Activated CD4-positive, alpha-beta memory T cell treated with anti-CD3 and anti-CD28 coated beads for 36 hours (primary cell): ENCODE measurements at places on chromosomes 7 and 10. TPM values are rescaled to one million over a fixed set of nuclear protein-coding genes. Genes with fewer than 3 reads are reported as not detected.
A peak's percentile ranks its signal among the peaks of the same experiment; 100 is the strongest.

Gene CPN1
- total RNA-seq: not detected

Gene GNAI1
- total RNA-seq: 0.50 TPM

DNA sequence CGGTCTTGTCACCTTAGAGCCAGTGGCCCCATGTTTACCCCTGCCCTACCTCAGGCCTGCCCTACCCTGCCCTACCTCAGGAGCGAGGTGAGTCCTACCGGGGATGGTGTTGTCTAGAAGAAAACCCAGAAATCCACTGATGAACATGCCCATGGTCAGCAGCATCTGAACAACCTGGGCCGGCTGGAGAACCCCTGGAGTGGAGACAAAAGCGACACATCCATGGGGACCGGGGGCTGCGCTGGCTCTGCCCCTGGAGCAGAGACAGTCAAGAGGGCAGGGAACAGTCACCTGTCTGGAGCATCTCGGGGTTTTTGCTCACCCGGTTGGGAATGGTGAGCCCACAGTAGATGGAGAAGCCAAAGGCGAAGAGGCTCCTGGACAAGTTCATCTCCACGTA is 36.3 kb downstream of the STRA8 start:
- H3K4me3 ChIP-seq: no peak overlapping the region
- H3K4me1 ChIP-seq: no peaks in the 10 kb centered on the region
- no peak for DNase-seq
- no peaks in the 10 kb centered on the region for H3K36me3 ChIP-seq
- H3K27me3 ChIP-seq: peaks cover 1% of the 10 kb centered on the region

DNA sequence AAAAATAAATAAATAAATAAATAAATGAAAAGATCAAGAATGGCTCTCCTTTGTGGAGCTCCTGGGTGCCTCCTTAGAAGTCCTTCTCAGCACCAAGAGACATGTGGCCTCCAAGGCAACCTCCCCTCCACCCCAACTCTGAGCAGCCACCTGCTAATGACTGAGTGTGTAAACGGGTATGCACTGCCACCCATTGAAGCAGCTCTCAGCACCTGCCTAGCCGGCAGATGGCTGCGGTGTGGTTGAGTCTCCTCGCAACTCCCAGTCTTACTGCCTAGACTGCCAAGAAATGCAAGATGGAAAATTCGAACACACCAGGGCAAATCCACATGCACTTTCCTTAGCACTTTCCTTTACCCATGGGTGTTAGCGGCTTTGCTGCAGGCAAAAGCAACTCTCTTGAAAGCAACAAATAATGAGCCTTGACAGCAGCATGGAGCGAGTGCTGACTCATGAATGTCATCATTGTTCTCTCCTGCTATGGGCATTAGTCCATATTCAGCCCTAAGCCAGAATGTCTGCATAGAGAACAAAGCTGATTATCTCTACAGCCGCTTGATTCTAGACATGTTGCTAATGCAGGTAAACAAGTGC is 913.9 kb upstream of the AUTS2 start:
- H3K4me1 ChIP-seq: no peaks in the 10 kb centered on the region
- no peaks in the 10 kb centered on the region for H3K27me3 ChIP-seq
- H3K27ac ChIP-seq: no peak overlapping the region
- H3K36me3 ChIP-seq: no peaks in the 10 kb centered on the region
- no peak for DNase-seq
- H3K4me3 ChIP-seq: no peak overlapping the region

DNA sequence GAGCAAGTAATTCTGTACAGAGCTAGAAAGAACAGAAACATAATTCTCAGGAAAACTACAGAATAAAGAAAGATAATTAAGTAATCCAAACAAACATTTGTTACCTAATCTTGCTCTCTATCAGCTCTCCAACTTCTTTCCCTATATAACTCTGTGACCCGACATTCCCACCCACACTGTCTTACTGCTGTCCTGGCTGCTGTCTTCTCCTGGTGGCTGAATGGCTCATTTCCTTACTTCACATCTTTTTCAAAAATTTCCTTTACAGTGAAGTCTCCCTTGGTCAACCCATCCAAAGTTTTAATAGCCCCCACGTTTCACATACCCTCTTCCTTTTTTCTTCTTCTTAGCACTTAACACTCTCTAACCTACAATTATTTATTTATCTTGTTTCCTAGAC is 64.0 kb downstream of the HYCC1 start:
- H3K27ac ChIP-seq: no peak overlapping the region
- no peaks in the 10 kb centered on the region for H3K27me3 ChIP-seq
- DNase-seq: no peak
- H3K4me3 ChIP-seq: no peak overlapping the region

Gene DLX6
- total RNA-seq: not detected

GRCh38 chr7:106947244-106947728 is 82.2 kb downstream of the PIK3CG start:
- no peak overlapping the region for H3K27ac ChIP-seq
- no peaks in the 10 kb centered on the region for H3K4me1 ChIP-seq
- H3K4me3 ChIP-seq: no peak overlapping the region
- H3K27me3 ChIP-seq: peaks cover 2% of the 10 kb centered on the region
- DNase-seq: peak; percentile 30
- no peaks in the 10 kb centered on the region for H3K36me3 ChIP-seq

DNA sequence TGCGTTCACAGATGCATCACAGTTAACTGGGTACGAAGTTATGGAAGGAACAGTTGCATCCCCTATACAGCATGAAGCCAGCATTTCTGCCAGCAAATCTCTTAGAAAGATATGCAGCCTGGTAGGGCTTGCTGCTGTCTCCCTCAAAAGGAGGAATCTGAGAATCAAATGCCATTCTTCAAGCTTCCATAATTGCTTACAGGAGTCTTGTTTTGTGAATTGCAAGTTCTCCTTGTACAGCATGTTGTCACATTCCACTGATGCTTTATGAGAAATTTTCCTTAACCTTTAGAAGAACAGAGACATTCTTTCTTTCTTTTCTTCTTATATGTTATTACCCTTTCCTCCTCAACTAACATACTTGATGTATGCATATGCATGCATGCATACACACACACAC is 134.6 kb downstream of the CHRM2 start:
- H3K4me1 ChIP-seq: no peaks in the 10 kb centered on the region
- no peaks in the 10 kb centered on the region for H3K27me3 ChIP-seq
- H3K4me3 ChIP-seq: no peak overlapping the region
- DNase-seq: no peak
- no peak overlapping the region for H3K27ac ChIP-seq
- no peaks in the 10 kb centered on the region for H3K36me3 ChIP-seq

Gene PFKP
- total RNA-seq: 175 TPM

Gene MBL2
- total RNA-seq: not detected

Gene IRF5
- 21.7 TPM for total RNA-seq

GRCh38 chr10:99396471-99396870 is 34.0 kb downstream of the GOT1 start:
- no peak overlapping the region for H3K4me3 ChIP-seq
- H3K36me3 ChIP-seq: peaks cover 22% of the 10 kb centered on the region
- H3K27ac ChIP-seq: no peak overlapping the region
- no peaks in the 10 kb centered on the region for H3K27me3 ChIP-seq

DNA sequence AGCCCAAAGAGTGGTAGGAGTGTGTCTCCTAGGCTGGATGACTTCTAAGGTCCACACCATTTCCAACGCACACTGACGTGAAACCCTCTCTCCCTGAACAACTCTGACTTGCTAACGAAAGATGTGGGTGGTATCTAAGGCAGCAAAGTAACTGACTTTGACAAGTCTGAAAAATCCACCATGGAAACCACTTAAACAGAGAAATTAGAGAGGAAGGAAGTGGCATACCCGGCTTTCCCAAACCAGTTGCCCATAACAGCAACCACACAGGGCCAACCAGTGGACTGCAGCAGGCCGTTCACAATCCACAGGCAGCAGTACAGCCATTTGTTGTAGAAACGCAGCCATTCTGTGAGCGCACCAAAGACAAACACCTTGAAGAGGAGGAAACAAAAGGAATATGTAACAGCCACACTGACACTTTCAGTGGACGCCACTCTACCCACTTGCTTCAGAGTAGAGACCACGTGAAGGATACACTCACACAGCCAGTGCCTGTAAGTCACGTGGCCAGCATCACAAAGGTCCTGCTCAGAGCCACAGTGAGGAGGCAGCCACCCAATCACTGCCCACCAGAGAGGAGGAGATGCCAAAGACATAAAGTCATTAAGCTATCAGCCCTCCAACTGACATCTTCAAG is 39.8 kb downstream of the SLC37A3 start:
- H3K36me3 ChIP-seq: peaks cover 46% of the 10 kb centered on the region
- DNase-seq: peak; percentile 69
- H3K4me3 ChIP-seq: peak overlapping the region; percentile 46
- peaks cover 34% of the 10 kb centered on the region for H3K4me1 ChIP-seq
- peak overlapping the region; percentile 97 for H3K27ac ChIP-seq
- no peaks in the 10 kb centered on the region for H3K27me3 ChIP-seq

GRCh38 chr10:121048749-121049148 is 197.6 kb downstream of the WDR11 start:
- DNase-seq: no peak
- H3K27me3 ChIP-seq: no peaks in the 10 kb centered on the region
- no peak overlapping the region for H3K27ac ChIP-seq
